ENCODE measurements at places on chromosomes 7 and 10.

GRCh38 chr10:100732241-100732596, 13.2 kb upstream of the PAX2 start:
- DNase-seq: no peak

GRCh38 chr10:93392121-93392520, 90.0 kb downstream of the MYOF start:
- no peak for DNase-seq

DNA sequence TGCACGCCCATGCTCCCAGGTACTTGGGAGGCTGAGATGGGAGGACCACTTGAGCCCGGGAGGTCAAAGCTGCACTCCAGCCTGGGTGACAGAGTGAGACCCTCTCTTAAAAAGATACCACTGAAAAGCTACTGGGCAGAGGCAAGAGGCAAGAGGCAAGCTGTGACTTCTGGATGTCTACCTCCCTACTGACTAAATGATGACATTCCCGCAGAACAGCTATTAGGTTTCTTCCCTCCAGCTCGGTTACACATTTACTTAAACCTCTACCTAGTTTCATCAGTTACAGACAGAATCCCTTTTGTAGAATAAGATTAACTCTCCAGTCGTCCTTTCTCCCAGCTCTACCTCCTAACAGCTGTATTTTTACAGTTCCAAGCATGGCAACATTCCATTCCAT, 21.2 kb downstream of the RHEB start:
- DNase-seq: no peak

GRCh38 chr10:44949127-44949802, 10.3 kb upstream of the RASSF4 start:
- DNase-seq: no peak

DNA sequence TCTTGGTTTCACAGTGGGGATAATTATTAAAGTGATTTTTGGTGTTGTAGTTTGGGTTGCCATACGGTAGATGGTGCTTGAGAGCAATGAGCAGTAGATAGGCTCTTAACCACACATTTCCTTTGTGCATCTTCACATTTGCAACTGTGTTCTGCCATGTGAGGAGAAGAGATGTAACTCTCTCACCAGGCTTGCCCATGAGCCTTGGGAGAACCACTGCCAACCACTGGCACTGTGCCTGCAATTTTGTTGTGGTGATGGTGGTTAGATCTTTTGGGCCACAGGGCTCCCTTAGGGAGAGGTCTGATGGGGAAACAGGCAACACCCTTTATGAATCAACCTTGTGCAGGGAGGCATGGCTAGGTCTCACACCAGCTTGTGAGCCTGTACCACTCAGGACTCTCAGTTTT, 204.3 kb downstream of the CCDC7 start:
- DNase-seq: no peak

- DNase-seq: no peak
Observed at GRCh38 chr7:451255-452225, 68.1 kb downstream of the PDGFA start.

DNA sequence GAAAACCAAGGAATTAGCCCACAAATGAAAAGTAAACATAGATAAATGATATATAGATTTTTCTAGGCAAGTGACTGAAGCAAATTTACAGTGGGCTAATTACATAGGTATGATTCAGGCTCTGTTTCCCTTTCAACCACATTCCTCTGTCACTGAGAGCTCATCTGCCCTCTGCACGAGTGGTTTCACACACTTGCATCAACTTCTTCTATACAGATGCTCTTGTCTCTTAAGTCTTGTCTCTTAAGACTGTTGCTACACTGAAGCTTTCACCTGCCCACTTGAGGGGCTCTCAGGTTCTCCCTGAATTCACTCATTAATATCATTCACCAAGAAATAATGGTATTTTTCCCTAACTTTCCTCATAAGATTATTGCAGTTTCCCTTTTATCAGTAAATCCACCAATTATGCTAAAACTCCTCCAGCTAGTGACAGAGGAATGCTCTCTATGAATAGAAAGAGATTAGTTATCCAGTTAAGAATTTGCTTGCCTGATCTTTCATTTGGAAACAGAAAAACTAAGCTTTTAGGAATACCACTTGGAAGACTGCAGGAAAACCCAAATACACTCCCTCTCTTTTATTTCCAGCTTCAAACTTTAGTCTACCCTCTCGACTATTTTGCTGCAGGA, 95.7 kb downstream of the ELAPOR2 start:
- DNase-seq: no peak

DNA sequence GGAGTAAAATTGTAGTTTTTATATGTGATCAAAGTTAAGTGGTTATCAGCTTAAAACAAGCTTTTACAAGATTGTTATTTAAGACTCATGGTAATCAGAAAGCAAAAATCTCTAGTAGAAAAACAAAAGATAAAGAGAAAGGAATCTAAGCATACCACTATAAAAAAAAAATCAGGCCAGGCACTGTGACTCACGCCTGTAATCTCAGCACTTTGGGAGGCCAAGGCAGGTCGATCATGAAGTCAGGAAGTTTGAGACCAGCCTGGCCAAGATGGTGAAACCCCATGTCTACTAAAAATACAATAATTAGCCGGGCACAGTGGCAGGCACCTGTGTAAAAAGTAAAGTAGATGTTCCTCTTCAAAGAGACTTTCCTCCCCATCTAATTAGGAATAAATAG, 265.9 kb upstream of the NRP1 start:
- no peak for DNase-seq

- no peak for DNase-seq
Observed at GRCh38 chr10:68955355-68955831, 577 bp upstream of the DDX21 start.

DNA sequence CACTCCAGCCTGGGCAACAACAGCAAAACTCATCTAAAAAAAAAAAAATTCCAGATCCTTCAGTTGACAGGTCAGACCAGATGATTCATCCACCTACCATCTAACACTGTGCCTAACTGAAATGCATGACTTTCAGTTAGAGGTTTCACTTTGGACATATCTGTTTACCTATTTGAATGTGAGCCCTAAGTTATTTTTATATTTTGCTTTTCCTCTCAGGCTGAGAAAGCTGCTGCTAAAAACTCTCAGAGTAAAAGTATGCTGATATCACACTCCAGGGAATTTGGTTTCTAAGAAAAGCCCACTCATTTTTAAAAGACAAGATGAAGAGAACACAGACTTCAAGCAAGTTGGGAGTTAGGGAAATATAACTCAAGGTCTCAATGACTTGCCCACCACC, 126.0 kb downstream of the SGMS1 start:
- DNase-seq: no peak

DNA sequence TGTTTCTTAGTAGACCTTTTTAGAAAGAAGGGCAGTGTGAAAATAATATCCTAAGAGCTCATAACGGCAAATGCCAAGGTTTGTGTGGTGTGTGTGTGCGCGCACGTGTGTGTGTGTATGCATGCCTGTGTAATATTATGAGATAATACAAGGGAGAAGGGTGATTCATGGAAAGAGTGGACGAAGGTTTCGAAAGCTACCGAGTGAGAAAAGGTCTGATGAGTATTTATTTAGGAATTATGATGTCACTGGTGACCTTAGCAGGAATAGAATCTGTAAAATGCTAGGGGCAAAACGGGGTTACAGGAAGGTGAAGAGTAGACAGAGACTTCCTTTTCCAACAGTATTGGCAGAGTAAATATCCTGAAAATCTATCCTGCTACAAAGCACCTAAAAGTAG, 107.3 kb downstream of the AHR start:
- DNase-seq: no peak

DNA sequence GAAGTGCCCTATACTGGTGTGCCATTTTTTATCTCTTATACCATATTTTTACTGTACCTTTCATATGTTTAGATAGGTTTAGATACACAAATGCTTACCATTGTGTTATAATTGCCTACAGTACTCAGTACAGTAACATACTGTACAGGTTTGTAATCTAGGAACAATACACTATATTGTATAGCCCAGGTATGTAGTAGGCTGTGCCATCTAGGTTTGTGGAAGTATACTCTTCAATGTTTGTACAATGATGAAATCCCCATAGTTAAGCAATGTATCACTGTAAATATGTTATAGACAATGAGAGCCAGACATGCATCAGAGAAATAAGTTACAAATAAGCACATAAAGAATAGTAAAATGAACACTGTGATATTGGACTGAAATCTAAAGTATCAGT, 109.1 kb downstream of the IQUB start:
- no peak for DNase-seq

GRCh38 chr10:6409971-6410643, 170.0 kb downstream of the PRKCQ start:
- no peak for DNase-seq

- DNase-seq: no peak
Observed at GRCh38 chr7:231030-231857, 38.9 kb downstream of the FAM20C start.

- no peak for DNase-seq
Observed at GRCh38 chr10:99172128-99172738, 63.4 kb downstream of the HPSE2 start.

DNA sequence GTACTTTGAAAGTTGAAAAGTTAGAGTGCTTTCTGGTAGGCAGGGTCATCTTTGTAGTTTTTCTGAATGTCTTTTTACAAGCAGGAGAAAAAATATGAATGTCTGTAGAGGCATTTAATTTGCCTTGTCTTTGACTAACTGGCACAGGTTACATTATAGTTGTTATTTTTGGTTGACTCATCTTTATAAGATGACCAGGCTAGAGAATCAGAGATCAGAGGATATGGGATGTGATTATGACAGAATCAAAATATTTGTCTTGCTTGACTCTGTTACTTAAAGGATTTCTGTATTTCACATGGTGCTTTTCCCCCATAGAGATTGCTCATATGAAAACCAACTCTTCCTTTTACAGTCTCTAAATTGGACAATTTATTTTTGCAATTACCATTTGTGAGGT, 2.4 kb downstream of the ZMYND11 start:
- no peak for DNase-seq

DNA sequence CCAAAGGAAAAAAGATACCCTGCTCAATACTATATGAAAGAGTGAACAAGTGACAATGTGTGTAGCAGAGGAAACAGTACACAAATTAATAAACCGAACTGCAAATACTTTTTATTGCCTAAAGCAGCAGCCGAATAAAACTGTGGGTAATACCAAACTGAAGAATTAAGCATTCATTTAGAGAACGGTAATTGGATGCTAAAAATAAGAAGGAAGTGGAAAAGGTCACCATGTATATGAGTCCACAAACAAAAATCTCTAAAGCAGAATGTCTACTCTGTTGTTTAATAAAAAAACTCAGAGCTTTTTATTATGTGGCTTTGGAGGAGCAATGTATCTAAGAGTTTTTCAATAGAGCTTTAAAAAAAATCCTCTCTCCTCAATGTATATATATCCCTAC, 87.9 kb downstream of the ETV1 start:
- DNase-seq: no peak

DNA sequence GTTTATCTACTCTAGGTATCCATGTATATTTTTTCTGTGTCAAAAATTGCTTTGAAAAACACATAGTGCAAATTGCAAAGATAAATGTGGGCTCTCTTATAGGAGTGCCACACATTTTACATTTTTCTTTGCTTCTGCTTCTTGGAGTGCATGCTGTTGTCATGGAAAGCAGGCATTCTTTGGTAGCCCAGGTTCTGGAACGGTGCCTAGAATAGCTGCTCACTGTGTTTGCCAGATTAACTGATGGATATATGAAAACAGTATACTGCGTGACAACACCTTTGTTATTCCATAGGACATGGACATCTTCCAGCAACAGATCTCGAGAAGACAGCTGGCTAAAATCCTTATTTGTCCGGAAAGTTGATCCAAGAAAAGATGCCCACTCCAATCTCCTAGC, 13.4 kb downstream of the NIPSNAP2 start:
- no peak for DNase-seq

Measured in activated naive CD8-positive, alpha-beta T cell treated with anti-CD3 and anti-CD28 coated beads, Interleukin-2, amount 10 ng/mL, durations not matched to agents 7 days and 5 days (primary cell).